NCI-H524 treated with DMSO at 0.1 percent for 48 hours (cell line): ENCODE measurements at places on chromosomes 1 and 21.

GRCh38 chr1:33050221-33051076, 13.8 kb upstream of the AK2 start:
- DNase-seq: no peak

DNA sequence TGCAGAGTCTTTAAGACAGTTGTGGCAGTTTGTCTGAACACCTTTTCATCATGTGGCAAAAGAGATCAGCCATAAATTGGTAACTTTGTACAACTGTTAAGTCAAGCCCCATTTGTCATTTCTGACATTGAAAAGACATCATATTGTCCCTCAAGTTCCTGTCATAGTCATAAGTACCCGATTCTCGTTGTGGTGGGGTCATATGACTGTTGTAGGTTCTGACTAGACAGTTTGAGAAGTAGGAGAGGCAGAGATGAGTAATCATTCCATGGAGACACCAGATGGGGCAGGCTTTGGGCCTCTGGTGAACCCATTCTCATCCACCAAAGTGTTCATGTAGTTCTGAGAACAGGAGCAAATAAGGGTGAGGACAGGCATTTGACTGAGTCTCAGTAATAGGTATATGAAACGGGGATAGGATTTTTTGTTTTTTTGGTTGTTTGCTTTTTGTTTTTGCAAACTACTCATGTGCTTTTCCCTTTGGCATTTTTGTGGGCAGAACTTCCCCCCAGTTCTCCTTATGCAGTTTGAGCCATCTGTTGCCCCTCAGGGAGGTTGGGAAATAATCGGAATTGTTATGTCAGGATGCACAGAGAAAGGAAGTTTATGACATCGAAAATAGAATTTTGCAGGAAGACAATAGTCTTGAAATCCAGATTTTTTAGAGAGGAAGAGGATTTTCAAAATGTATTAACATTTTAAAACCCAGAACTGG, 86.9 kb upstream of the KCNE2 start:
- DNase-seq: no peak

DNA sequence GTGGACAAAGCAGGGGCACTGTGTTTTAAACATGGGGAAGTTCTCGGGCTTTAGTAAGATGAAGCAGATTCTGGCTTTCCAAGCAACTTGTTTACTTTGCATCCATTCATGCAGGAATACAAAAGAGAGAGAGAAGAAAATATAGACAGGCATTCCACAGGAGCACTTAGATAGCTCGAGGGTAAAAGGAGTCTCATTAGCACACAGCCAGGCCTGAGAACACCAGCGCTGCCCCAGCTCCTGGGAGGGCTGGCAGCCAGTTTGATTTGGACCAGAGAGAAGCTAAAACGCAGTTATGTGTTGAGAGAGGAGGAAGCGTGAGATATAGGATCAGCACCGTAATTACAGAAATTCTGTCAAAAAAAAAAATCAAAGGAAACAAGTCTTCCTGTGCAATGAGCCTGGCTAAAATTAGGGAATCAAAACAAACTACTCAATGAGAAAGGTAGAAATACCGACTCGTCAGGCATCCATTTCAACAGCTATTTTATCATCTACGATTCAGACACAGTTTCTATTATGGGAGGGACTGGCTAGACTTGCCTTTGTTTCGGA, 68.2 kb downstream of the CLSTN1 start:
- DNase-seq: no peak

DNA sequence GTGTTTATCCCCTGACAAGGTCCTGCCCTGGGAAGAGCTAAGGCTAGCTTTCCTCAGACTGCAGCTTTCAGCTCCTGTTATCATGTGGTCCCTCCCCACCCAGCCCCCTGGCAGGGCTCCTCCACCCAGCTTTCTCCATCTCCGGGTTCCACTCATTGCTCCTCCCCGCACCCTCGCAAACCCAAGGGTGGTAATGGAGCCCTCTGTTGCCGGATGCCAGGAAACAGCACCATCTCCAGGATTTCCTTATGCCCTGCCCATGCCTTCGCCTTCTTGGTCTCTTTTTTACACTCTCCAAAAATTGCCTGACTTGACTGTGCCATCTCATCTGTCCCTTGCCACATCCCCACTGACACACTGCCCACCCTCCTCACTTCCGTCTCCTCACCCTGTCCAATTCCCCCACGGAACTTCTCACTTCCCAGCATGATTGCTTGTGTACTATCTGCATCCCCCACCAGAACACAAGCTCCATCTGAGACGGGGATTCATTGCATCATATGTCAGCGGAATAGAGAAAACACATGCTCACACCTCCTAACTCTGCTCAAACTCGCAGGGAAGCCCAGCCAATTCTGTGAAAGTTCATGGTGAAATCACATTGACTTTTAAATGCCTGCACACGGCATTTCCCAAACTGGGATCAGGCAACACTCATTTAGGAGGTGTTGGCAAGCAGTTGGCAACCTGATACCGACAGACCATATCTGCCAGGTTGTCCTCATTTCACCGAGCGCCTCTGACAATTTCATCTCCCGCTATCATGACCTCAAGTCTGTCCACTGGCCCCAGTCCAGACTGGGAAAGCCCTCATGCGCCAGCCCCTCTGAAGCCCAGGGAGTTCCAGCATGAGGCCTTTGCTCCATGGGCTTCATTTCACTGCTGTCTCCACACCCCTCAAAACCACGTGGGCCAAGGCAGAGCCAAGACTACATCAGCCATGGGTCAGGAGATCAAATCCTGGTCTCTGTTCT, 201.1 kb downstream of the MATN1 start:
- DNase-seq: no peak

DNA sequence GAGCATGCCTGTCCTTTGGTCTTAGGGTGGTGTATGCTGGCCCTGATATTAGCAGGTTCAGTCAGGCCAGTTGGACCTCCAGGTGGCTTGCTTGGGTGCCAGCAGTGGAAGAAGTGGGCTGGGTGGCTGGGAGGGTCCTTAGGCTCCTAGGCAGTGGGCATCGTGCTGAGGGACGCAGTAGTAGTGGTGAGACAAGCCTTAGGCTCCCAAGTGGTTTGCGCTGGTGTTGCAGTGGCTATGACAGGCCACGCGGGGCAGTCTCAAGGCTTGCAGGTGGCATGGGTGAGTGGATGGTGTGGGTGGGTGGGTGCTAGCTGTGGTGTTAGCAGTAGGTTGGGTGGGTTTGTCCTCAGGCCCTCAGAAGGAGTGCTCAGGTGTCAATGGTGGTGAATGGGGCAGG, 162.3 kb downstream of the FMN2 start:
- no peak for DNase-seq

DNA sequence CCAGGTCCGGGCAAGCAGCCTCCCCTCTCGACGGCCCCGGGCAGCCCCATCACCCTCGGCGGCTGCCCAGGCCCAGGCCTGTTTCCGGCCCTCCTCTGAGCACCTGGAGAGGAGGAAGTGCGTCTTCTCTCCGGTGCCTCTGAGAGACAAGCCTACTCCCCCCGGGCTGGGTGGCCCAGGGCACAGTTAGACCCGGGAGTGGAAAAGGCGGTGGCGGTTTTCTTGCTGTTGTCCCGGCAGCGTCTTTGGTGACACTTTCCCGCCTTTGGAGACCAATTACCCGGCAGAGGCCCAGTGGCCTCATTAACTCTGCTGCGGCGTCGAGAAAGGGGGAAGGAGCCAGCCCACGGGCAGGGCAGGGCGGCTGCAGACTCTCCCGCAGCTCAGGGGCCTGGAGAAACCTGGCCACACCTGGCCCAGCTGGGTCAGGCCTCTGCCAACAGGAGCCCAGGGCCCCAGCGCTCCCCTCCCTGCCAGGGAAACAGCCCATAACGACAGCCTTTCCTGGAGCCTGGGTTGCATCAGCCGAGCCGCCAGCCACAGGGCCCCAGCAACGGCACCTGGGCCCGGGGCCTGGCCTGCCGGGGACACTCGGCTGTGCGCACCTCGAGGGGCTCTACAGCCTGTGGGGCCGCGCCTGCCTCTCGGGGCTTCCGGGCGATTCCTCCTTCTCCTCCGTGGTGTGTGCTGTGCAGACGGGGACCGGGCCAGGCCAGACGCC, 28.4 kb upstream of the C1orf159 start:
- DNase-seq: no peak

GRCh38 chr21:17451364-17451891, 61.4 kb upstream of the CXADR start:
- DNase-seq: no peak

DNA sequence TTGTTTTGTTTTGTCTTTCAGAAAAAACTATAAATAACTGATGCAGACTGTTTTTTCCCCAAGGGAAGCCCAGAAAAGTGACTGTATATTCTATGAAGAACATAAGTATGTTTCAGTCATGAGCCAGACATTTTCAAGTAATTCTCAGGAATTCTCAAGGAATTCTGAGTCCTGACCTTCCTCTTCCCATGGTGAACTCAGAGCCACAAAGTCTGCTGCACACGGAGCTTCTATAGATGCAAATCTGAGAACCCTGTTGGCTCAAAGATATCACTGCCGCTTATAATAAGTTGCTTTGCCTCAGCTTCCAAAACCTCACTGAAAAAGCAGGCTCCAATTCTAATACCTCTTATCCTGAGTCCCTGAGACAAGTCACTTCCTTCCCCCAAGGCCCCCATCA, 418.5 kb upstream of the RUNX1 start:
- DNase-seq: no peak

DNA sequence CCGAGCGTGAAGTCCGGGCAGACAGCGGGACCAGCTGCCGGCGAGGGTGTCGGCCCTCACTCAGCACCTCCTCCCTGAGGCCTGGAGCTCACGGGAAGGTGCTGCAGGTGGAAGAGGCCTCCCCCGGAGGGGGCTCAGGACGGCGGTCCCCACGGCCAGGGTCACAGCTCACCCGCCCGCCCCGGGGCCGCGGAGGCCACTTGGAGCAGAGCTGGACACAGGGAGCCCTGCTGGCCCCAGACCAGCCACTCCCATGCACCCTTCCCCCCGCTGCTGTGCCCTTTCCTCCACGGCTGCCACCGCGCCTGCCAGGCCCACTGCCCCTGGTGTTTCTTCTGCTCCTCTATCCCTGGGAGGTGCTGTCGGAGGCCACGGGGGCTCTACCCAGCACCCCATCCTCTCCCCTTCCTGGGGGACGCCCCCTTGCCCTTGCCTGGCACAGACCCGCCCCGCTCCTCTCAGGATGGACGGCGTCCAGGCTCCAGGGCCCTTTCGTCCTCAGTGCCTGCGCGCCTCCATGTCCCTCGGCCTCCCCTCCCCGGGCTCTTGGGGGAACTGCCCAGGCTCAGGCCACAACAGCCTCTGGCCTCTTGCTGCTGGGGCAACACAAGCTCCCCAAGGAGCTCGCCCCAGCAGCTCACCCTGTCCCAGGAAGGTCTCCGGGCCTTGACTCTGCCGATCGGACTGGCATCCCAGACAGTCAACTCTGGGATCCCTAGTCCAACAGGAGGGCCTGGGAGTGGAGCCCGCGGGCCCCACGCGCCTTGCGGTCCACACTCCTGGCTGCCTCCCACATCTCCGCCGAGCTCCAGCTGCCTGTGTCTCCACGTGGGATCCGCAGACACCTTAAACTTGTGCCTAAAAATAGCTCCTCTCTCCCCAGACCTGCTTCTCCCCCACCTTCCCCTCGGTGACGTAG, 4.1 kb downstream of the TMEM240 start:
- DNase-seq: no peak

GRCh38 chr21:22115746-22116145, 1117.5 kb downstream of the NCAM2 start:
- DNase-seq: no peak

DNA sequence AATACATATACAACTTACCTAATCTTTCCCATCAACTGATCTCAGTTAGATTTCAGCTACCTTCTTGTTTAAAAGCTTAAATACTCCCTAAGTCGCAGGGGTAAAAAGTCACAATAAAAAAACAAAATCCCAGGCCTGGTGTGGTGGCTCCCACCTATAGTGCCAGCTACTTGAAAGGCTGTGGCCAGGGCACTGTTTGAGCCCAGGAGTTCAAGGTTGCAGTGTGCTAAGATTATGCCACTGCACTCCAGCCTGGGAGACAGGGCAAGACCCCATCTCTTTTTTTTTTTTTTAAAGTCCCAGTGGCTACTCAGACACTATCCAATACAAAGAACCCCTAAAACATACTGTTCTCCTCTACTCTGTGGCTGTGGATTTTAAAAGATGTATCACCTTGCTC, 228.3 kb downstream of the DENND1B start:
- DNase-seq: no peak

- no peak for DNase-seq
Measured at GRCh38 chr1:237042526-237042891, 525 bp downstream of the RYR2 start.

GRCh38 chr1:12709091-12709491, 6.8 kb upstream of the AADACL3 start:
- no peak for DNase-seq
